ENCODE measurements at places on chromosomes 7 and 10.

DNA sequence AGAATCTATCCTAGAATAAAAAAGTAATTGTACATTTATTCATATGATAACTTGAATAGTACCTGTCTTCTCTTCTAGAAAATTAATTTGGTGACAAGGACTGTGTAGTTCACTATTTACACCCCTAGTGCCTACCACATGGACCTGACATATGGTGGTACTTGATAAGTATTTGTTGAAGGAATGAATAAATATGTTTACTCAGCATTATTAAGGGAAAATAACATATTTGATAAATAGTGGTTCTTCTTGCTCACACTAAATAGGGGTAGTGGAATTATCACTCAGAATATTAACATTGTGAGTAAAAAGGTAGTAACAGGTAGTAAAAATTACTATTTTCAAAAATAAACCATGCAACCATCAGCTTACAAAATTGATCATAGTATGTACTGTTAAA is 2.8 kb downstream of the SHTN1 start:
- no peak for DNase-seq

DNA sequence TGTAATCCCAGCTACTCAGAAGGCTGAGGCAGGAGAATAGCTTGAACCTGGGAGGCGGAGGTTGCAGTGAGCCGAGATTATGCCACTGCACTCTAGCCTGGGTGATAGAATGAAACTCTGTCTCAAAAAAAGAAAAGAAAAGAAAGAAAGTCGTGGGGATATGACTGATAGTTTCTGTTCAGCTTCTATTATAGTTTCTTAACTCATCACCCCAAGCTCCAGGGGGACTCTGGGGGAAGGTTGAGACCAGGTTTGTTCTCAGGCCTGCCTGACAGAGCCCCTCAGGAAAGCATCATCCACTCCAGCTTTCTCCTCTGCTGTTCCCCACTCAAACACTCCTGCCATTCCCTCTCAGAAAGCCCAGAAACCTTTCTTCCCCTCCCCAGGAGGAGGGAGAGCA is 542.4 kb upstream of the GALNT17 start:
- no peak for DNase-seq

DNA sequence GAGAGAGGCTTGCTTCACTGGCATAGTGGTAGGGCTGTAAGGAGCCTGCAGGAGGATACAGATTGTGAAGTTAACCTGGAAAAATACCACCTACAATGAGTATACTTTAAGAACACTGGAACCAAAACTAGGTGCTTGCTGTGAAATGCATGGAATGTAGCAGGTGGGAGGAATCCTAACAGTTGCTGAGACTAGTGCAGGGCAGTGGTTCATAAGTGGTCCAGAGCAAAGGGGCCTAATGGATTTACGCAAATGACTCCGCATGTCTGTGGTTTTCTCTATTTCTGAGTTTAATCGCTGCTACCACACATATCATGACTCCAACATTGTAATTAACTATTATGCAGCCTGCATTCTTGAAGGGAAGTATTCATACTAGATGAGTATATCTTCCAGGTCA is 218.4 kb downstream of the CHRM2 start:
- no peak for DNase-seq

- no peak for DNase-seq
Observed at GRCh38 chr10:92813979-92814378, 34.3 kb upstream of the EXOC6 start.

DNA sequence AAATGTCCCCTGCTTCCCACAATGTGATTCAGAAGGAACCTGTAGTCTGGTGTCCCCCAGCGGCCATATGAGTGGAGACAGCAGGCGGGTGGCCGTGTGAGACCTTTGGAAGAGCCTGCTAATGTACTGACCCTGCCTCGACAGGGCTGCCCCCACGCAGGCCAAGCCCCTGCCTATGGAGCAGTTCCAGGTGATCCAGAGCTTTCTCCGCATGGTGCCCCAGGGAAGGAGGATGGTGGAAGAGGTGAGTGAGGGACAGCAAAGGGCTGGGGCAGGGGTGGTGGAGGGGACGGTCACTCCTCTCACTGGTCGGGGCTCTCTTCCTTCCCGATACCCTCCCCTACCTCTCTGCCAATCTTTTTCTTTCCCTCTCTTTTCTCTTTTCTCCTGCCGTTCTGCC is 55.7 kb downstream of the PALD1 start:
- DNase-seq, result no peak

DNA sequence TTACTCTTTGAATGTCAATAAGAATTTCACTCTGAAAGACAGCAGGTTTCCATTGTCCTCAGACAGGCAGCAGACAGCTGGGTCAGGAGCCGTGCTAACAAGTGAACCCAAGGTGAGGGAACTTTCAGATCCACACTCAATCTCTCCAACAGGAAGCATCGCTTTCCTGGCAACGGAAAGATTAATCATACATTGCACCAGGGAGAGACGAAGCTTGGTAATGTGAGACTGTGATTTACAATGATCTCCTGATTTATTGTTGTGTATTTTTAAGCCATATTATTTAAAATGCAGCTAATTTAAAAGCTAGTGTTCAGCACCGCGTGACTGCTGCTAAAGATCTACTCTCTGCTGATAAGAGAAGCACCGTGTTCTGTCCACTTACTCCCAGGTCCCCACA is 17.5 kb upstream of the NOM1 start:
- DNase-seq, result no peak

GRCh38 chr10:50634479-50634878 is 10.7 kb upstream of the SGMS1 start:
- no peak for DNase-seq

DNA sequence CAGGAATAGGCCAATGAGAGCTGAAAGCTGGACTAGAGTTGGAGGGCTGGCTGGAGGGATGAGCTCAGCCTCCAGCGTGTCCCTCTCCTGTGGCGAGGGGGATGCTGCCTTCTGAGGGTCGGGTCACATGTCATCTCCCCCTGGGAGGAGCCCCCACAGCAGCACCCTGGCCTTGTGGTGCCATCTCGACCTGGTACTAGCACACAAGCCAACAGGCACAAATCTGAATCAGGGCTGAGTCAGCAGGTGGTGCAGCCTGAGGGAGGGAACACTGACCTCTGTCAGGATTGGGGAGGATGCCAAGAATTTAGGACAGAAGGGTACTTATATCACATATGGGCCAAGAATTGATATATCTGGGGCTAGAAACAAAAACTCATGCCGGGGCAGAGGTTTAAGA is 280.4 kb downstream of the CELF2 start:
- no peak for DNase-seq

DNA sequence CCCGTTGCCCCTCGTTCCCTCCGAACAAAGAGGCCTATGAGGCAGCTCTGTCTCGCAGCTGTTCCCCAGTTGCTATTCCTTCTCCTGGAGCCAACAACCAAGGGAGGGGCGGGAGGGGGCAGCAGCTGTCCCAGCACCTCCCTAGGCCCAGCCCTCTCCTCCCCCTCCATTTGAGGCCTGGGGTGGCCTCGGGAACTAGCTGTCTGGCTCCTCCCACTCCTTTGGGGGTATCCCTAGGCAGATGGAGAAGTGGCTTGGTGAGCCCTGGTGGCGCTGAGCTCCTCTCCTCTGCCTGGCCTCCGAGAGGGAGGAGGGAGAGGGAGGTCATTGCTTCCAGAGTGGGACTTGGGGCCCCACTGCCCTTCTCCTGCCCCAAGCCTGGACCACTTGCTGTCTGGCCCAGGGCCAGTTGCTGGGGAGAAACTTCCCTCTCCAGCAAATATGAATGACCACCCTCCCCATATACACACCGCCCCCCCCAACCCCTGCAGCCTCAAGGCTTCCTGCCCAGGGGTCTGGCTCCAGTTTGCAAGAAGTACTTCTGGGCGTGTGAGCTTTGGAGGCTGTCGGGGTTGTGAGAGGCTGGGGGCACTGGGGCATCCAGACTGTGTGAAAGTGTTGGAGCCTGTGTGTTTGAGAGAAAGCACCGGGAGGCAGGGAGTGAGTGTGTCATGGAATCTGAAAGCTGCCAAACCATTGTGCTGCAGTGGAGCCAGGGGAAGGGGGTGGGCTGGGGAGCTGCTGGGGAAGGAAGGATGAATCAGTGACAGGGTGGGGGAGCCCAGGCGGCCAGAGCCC is 3.1 kb downstream of the FLNC start:
- peak; percentile 70 for DNase-seq

- no peak for DNase-seq
Observed at GRCh38 chr7:25149836-25150235, 24.8 kb upstream of the CYCS start.

DNA sequence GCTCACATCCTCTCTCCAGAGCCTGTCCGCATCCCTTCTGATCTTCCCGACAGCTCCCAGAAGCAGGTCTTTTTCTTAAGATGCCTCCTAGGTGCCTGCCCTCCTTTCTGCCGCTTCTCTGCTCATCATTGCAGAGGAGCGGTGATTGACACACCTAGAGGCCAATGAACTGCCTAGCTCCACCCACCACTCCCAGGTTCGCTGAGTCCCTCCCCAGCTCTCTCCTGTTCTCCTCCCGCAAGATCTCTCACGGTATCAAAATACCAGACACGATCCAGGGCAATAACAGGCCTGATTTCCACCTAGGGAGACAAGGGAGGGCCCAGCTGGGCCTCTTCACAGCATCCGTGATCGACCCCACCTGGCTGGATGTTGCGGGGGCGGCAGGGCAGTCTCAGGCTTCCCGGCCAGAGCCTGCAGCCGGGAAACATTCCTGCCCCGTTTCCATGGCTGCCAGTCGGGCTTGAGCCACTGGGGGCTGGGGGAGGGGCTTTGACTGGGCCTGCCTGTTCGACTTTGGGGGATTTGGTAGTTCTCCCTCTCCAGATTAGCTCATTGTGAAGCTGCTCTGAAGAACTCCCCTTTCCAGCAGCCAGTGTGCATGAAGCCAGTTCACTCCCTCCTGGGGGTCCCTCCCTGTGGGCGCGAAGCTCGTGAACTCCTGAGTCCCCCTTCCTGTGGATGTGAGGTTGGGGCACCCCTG is 373.5 kb downstream of the RPS24 start:
- no peak for DNase-seq

GRCh38 chr7:151491859-151492258 is 27.8 kb downstream of the RHEB start:
- no peak for DNase-seq

GRCh38 chr10:46077141-46077554 is 31.1 kb upstream of the MSMB start:
- no peak for DNase-seq

Data from nucleus accumbens (tissue), 56 donors.